ENCODE measurements at places on chromosomes 5 and 9. TPM values are rescaled to one million over a fixed set of nuclear protein-coding genes. Genes with fewer than 3 reads are reported as not detected.

The NKD2 gene
- total RNA-seq = 1.9 TPM

The GRHPR gene
- total RNA-seq = 116 TPM

The LCN10 gene
- 14.1 TPM for total RNA-seq

The SLC6A19 gene
- total RNA-seq = not detected

The HAPLN1 gene
- 0.29 TPM for total RNA-seq

The SHOC1 gene
- not detected for total RNA-seq

The IL3 gene
- not detected for total RNA-seq

The ORM1 gene
- not detected for total RNA-seq

The SLC4A9 gene
- total RNA-seq = not detected

The TLR4 gene
- total RNA-seq = 16.3 TPM

The BSPRY gene
- total RNA-seq = 2.0 TPM

The IL4 gene
- total RNA-seq = not detected

The ARHGEF37 gene
- 20.6 TPM for total RNA-seq

The CERCAM gene
- total RNA-seq = 16.8 TPM

The NDFIP1 gene
- total RNA-seq = 68.2 TPM

The GPR150 gene
- not detected for total RNA-seq

The PAXX gene
- total RNA-seq = 25.9 TPM

The PDZD2 gene
- total RNA-seq = 114 TPM

The CDH9 gene
- not detected for total RNA-seq

The PCDHGA6 gene
- total RNA-seq = 5.3 TPM

The HSD17B3 gene
- 1.8 TPM for total RNA-seq

The ZBED3 gene
- total RNA-seq = 10.2 TPM

The BICD2 gene
- 32.7 TPM for total RNA-seq

The CER1 gene
- total RNA-seq = not detected

The SPATA31A3 gene
- not detected for total RNA-seq

The INSL4 gene
- total RNA-seq = not detected

The FAT2 gene
- total RNA-seq = not detected

The CLIC3 gene
- total RNA-seq = 2.8 TPM

The MARVELD2 gene
- 1.3 TPM for total RNA-seq

The WHRN gene
- 13.2 TPM for total RNA-seq

The EIF4E1B gene
- not detected for total RNA-seq

The CORO2A gene
- 0.17 TPM for total RNA-seq

The MOB3B gene
- total RNA-seq = 1.6 TPM

The PCA3 gene
- total RNA-seq = not detected

The SLC34A3 gene
- not detected for total RNA-seq

The PRRX2 gene
- total RNA-seq = 1.8 TPM

The PCDHGA2 gene
- 7.0 TPM for total RNA-seq

The OBP2B gene
- not detected for total RNA-seq

The TLX3 gene
- not detected for total RNA-seq

The GPR151 gene
- not detected for total RNA-seq

The SPINK13 gene
- not detected for total RNA-seq

The EQTN gene
- total RNA-seq = not detected
